Activated T-cell treated with anti-CD3 and anti-CD28 coated beads, Interleukin-2, amount 50 U/mL, for 72 hours (primary cell): ENCODE measurements at places on chromosomes 4 and X. TPM values are rescaled to one million over a fixed set of nuclear protein-coding genes. Genes with fewer than 3 reads are reported as not detected.
A peak's percentile ranks its signal among the peaks of the same experiment; 100 is the strongest.

GRCh38 chrX:153474718-153475117 lies 4.3 kb upstream of the HAUS7 start:
- DNase-seq: peak; percentile 41

GRCh38 chr4:40924096-40924792 lies 174.5 kb downstream of the NSUN7 start:
- peak; percentile 85 for DNase-seq

DNA sequence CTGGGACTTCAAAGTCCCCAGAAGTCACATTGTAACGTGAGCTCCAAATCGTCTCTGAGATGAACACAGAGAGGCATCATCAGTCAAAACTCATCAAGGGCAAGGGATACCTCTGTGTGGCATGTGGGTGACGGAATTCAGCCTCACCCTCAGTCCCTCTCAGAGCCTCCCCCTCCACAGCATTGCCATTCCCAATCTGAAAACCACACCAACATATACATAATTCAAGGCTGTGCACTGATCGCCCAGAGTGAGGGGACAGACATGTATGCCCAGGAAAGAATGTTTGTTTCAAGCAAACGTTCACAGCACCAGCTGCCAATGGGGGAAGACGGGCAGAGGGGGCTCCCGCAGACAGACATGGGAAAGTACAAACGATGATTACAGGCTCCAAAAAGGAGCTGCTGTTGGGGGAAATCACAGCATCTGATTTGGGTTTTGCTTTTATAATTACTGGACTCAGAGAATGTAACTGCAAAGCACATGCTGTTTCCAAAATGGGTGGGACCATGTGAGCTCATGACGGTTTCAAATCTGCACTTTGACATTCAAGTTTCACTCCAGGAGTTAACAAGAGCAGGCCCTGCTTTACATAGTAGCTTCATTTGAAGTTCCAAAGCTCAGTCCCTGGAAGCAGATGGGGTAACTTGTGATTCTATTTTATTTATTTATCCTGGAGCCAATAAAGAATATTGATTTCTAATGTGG lies 88.3 kb downstream of the CLCN4 start:
- no peak for DNase-seq

DNA sequence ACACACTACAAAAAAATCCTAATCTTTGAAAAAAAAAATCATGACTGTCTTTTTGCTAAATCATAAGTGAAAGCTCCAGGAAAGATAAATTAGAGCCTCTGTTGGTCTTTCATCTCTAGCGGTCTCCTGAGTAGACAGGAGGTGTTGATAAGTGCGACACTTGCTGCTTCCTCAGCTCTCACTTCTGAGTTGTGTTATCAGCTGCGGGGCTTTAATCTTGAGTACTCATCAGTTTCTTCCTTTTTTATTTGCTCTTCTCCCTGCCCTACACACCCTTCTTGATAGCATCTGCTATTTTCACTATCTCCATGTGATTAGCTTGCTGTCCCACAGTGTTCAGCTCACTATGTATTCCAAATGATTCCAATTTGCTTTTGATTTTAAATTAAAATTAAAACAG lies 1449.2 kb downstream of the C4orf33 start:
- DNase-seq: no peak

GRCh38 chrX:21487832-21488231 lies 113.6 kb downstream of the CNKSR2 start:
- no peak for DNase-seq

GRCh38 chrX:118570209-118570608 lies 74.6 kb downstream of the DOCK11 start:
- DNase-seq: no peak

DNA sequence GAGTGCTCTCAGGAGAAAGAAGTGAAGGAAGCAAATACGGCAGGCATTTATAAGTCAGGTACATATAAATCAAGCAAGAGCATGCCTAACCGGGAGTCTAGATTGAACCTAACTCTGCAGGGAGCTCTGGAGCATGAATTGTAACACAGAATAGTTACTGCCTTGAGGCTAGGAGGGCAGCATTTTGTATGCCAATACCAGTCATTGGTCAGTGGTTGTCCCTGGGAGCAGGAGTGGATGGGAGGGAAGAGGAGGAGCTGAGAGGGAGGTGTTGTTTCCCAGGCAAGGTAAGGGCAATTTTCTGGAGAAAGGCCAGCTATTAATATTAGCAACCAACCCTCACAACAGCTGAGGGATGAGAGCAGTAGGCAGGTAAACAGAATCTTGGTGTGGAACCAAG lies 224.7 kb upstream of the DCAF8L1 start:
- no peak for DNase-seq

Gene EDNRA
- total RNA-seq: 0.34 TPM

Gene ADRA2C
- total RNA-seq: not detected

Gene FAT4
- total RNA-seq: not detected
